Endothelial cell of umbilical vein (primary cell): ENCODE measurements at places on chromosomes 5 and 9. TPM values are rescaled to one million over a fixed set of nuclear protein-coding genes. Genes with fewer than 3 reads are reported as not detected.

Gene IL5
- not detected in 2 replicates for total RNA-seq

Gene TYRP1
- total RNA-seq = not detected in 2 replicates

Gene SLC1A1
- 6.5 and 8.3 TPM in 2 replicates for total RNA-seq

Gene PFN3
- total RNA-seq = not detected in 2 replicates

Gene C5orf58
- total RNA-seq = not detected in 2 replicates

Gene PTPRD
- total RNA-seq = 5.5 and 23.2 TPM in 2 replicates

Gene SPATA6L
- 1.5 and 1.6 TPM in 2 replicates for total RNA-seq

- no peaks in the 10 kb centered on the region for H3K27me3 ChIP-seq
- no peak overlapping the region for H3K27ac ChIP-seq
- H3K36me3 ChIP-seq = peaks cover 1% of the 10 kb centered on the region
- peaks cover 51% of the 10 kb centered on the region for H3K4me1 ChIP-seq
Observed at GRCh38 chr9:20726144-20726543, 42.1 kb downstream of the FOCAD start.

GRCh38 chr9:70881333-70881732, 240.1 kb downstream of the TRPM3 start:
- DNase-seq = no peak
- no peak overlapping the region for H3K4me3 ChIP-seq
- H3K27me3 ChIP-seq = no peaks in the 10 kb centered on the region
- H3K27ac ChIP-seq = no peak overlapping the region

DNA sequence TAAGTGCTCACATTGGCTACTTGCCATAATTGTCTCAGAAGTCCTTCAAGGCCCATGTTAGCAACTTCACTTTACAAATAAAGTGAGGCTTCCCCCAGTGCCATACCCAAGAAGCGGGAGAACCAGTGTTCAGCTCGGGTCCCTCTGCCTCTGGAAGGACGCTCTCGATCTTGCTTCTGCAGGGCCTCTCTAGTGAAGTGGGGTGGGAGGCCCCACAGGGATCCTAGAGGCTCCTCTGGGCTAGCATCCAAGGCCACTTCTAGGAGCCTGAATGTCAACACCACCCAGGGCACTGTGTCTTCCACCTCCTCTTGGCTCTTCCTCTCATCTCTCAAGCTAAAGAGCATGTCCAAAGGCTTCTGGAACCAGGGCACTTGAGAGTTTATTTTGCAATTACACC, 282.5 kb downstream of the GADD45G start:
- no peaks in the 10 kb centered on the region for H3K36me3 ChIP-seq
- no peak overlapping the region for H3K4me3 ChIP-seq
- no peak overlapping the region for H3K27ac ChIP-seq
- H3K27me3 ChIP-seq = no peaks in the 10 kb centered on the region
- DNase-seq = no peak

DNA sequence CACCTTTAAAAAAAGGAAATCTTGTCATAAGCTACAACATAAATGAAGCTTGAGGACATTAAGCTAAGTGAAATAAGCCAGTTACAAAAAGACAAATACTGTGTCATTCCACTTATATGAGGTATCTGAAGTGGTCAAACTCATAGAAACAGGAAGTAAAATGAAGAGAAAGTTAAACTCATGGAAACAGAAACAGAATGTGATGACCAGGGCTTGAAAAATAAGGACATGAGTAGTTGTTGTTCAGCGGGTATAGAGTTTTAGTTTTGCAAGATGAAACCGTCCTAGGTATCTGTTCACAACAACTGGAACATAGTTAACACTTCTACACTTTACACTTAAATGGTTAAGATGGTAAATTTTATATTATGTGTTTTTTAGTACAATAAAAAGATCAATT, 47.8 kb upstream of the SLC1A3 start:
- H3K27ac ChIP-seq = no peak overlapping the region
- no peak overlapping the region for H3K4me3 ChIP-seq
- no peaks in the 10 kb centered on the region for H3K27me3 ChIP-seq
- H3K4me1 ChIP-seq = no peaks in the 10 kb centered on the region
- H3K36me3 ChIP-seq = no peaks in the 10 kb centered on the region

DNA sequence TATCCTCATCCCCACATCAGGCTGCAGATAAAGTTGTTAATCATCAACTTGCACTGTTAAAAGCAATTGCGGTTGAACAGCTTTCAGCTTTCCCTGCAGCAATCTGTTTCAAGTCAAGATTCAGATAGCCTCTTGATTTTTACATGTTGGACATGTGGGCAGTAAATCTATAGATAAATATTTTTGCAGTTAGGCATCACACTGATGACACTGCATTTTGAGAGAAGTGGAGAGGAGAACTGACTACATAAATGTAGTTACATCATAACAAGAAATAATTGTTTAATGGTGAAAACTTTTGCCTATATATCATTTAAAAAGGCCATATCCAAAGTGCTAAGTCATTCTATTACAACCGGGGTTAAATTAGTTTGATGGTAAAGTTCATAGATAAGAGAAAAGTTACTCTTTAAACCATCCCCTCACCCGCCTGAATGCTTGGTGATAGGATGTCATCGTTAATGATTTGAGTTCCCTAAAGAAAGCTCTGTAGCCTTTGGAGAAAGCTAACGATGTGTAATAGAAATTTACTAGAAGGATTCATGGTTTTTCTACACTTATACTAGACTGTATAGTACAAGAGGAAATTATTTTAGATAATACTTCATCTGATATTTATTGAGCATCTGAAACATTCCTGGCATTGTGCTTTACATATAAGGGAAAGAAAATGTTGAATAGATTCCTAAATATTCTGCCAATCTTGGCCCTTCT, 30.8 kb upstream of the ALDH1A1 start:
- H3K36me3 ChIP-seq = no peaks in the 10 kb centered on the region
- no peak overlapping the region for H3K4me3 ChIP-seq
- peaks cover 12% of the 10 kb centered on the region for H3K4me1 ChIP-seq
- H3K27ac ChIP-seq = no peak overlapping the region

GRCh38 chr5:150234576-150235499, 45.0 kb downstream of the SLC6A7 start:
- DNase-seq = no peak
- no peak overlapping the region for H3K4me3 ChIP-seq
- H3K36me3 ChIP-seq = no peaks in the 10 kb centered on the region
- H3K4me1 ChIP-seq = no peaks in the 10 kb centered on the region

- H3K27ac ChIP-seq = no peak overlapping the region
- H3K4me3 ChIP-seq = no peak overlapping the region
- DNase-seq = no peak
Observed at GRCh38 chr9:69076550-69076949, 41.0 kb downstream of the FXN start.

- H3K36me3 ChIP-seq = no peaks in the 10 kb centered on the region
- H3K27ac ChIP-seq = no peak overlapping the region
- no peaks in the 10 kb centered on the region for H3K27me3 ChIP-seq
- no peak for DNase-seq
- H3K4me3 ChIP-seq = no peak overlapping the region
Observed at GRCh38 chr5:92676215-92677165, 904.5 kb downstream of the NR2F1-AS1 start.

- H3K27ac ChIP-seq = no peak overlapping the region
- no peaks in the 10 kb centered on the region for H3K36me3 ChIP-seq
- no peaks in the 10 kb centered on the region for H3K27me3 ChIP-seq
- no peaks in the 10 kb centered on the region for H3K4me1 ChIP-seq
Observed at GRCh38 chr5:1401536-1402138, 43.6 kb downstream of the SLC6A3 start.

- peaks cover 12% of the 10 kb centered on the region for H3K4me1 ChIP-seq
- DNase-seq = no peak
- no peaks in the 10 kb centered on the region for H3K36me3 ChIP-seq
Observed at GRCh38 chr9:136565086-136565714, 19.4 kb upstream of the NOTCH1 start.

DNA sequence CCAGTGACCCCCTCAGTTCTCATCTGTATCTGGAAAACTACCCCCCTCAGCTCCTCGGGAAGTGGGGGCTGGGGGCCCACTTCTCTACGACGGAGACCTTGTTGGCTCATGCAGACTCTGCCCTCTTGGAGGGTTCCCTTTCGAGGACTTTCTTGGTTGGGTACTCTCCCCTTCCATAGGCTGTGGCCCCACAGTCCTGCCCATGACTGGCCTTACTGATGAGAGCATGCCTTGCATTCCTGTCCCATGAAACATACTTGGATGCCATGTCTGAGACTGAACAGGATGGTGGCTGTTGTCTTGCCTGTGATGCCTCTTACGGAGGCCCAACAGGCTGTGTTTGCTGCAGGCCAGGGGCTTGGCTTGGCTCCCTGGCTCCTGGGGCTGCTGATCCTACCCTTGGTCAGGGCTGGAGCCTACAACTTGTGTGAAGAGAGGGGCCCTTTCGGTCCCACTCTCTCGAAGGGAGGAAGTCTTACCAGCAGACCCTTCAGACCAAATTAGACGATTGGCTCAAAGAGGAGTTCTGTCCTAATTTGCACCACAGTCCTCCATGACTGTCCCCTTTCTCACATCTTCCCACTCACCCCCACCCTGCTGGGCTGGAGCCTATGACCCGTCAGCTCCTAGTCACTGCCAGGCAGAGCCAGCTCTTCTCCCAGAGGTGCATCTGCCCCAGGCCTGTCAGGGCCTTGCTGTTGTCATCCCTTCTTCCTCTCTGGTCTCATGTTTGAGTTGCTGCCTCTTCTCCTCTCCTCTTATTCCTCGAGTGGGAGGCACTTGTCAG, 109.9 kb downstream of the CACNA1B start:
- H3K4me3 ChIP-seq = no peak overlapping the region
- DNase-seq = no peak
- H3K27ac ChIP-seq = no peak overlapping the region
- H3K36me3 ChIP-seq = no peaks in the 10 kb centered on the region
- no peaks in the 10 kb centered on the region for H3K27me3 ChIP-seq

GRCh38 chr9:120860083-120860482, 16.9 kb downstream of the PHF19 start:
- no peaks in the 10 kb centered on the region for H3K27me3 ChIP-seq
- no peak for DNase-seq
- H3K4me3 ChIP-seq = no peak overlapping the region
- H3K4me1 ChIP-seq = no peaks in the 10 kb centered on the region
- H3K36me3 ChIP-seq = peaks cover 36% of the 10 kb centered on the region
